CD4-positive, alpha-beta T cell (primary cell): ENCODE measurements at places on chromosomes 11 and 22. TPM values are rescaled to one million over a fixed set of nuclear protein-coding genes. Genes with fewer than 3 reads are reported as not detected.

DNA sequence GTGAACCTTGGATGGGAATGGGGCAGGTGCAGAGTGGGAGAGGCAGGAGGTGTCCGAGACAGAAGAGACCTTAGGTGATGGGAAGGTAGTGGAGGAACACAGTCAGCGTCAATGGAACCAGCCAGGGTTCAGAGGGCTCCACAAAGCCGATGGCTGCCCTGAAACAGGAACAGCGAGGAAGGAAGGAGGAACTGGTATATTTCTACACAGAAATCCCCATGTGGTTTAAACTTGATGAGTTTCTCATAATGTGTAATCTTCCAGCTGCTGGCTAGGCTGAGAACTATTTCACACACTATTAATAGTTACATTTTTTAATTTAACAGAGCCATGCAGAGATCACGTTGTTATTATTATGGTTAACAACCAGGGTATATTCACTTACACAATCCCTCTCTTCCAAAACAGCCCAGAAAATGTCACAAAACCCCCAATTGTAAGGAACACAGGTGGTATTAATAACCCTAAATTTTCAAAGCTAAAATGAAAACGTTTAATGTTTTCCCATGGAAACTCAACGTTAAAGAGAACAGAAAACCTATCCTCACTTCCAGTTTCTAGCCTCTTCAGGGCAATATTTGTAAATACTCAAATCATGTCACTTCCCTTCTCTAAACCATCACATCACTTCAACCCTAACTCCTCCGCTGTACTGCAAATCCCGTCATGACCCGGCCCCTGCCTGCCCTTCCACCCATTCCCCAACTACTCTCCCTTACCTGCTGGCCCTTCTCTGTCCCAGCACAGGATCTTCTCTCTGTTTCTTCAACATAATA is 74.5 kb upstream of the ARFGAP3 start:
- no peak for DNase-seq

- DNase-seq: no peak
Observed at GRCh38 chr11:74694136-74694930, 36.9 kb downstream of the CHRDL2 start.

Gene NXPE4
- not detected for total RNA-seq

DNA sequence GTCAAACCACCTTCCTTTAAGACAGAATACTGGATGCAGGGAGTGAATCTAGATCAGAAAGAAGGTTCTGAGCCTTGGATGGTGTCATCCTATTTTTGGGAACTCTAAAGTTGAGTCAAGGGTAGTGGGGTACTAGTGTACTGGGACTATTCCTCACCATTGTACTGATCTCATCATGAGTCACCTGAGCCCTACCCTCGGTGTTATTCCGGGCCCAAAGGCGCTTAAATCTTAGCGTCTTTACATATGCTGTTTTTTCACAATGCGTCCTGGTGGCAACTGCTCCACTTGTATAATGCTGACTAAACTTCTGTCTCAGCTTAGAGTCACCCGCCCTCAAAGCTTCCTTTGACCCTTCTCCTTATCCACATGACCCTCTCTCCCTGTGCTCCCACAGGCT is 25.3 kb upstream of the PATE1 start:
- no peak for DNase-seq

Gene GSTT2B
- not detected for total RNA-seq

DNA sequence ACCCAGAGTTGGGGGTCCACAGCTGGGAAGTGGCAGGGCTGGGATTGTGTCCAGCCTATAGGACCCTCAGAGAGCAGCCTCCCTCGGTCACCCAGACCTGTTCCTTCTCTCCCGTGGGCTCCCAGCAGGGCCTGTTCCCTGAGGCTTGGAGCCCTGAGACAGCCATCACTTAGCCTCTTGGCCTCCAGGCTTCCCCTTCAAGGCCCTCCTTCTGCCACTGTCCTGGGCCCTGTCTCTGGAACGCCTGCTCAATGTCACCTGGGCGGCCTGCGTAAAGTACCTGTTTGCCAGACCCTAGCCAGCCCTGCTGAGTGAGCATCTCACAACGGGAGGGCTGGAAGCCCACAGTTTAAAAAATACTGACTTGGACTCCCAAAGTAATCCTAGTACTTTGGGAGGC is 6.5 kb downstream of the MGAT3 start:
- DNase-seq: no peak

GRCh38 chr11:16880184-16880801 is 133.9 kb downstream of the PLEKHA7 start:
- no peak for DNase-seq

DNA sequence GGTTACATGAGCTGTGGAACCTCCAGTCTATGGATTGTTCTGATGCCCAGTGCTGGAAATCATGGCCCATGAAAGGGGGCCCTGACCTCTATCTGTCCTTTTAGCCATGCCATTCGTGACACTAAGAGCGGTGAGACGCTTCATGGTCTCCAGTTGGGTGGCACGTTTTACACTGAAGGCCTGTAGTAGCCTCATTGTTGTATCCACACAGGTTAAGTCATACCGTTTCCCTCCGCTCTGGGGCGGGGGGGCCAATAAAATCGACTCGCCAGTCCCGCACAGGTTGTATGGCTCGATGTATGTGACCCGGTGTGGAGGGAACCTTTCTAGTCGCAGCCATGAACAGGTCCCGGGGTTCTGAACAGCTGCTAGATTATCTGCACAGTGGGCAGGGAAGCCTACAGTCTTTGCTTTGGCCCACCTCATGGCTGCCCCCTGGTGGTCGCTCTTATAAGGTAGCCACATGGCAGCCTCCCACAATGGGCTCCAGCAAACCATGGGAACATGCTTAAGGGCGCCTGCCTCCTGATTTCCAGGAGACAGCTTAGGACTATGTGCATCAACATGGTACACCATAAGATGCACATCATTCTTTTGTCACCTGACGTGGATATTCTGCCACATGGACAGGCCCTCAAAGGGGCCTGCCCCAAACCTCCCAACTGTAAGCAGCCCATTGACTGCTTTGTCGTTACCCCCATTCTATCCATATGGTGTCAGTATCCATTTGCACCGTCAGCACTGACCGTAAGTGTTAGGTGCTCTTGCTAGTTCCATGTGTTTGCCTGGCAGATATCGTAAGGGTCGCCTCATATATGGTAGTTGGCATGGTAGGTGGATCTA is 19.7 kb upstream of the APOL3 start:
- DNase-seq: peak; percentile 85

GRCh38 chr11:118694771-118695170 is 15.3 kb upstream of the TREH start:
- no peak for DNase-seq

Gene MMP1
- total RNA-seq: not detected

Gene CHADL
- 1.8 TPM for total RNA-seq

DNA sequence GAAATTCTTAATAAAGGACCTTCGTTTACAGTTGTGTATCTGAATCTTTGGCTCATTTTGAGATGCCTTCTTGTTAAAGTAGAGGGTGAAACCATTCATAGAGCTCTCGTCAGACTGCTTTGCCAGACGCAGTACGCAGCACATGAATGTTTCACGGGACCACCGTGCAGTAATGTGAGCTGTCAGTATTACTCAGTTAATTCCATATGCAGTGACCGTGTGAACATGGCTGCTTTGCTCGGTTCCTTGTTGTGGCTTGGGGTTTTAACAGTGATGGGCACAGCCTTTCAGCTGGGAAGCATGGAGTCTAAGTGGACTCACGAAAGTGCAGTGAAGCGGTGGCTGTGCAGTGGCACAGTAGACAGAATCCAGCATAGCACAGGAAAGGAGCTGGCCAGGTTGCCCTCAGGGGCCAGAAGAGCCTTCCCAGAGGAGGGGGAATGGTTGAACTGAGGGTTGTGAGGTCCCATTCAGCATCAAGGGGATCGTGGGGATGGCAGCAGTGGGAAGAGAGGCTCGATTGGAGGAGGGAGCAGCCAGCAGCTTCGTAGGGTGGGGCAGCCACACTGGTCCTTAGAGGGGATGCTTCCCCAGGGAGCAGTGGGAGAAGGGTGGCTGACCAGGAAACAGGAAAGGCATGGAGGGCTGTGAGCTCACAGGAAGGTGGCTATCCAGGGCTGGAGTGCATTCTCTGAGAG is 31.4 kb downstream of the PPFIA1 start:
- DNase-seq: no peak

Gene JAM3
- 13.5 TPM for total RNA-seq

DNA sequence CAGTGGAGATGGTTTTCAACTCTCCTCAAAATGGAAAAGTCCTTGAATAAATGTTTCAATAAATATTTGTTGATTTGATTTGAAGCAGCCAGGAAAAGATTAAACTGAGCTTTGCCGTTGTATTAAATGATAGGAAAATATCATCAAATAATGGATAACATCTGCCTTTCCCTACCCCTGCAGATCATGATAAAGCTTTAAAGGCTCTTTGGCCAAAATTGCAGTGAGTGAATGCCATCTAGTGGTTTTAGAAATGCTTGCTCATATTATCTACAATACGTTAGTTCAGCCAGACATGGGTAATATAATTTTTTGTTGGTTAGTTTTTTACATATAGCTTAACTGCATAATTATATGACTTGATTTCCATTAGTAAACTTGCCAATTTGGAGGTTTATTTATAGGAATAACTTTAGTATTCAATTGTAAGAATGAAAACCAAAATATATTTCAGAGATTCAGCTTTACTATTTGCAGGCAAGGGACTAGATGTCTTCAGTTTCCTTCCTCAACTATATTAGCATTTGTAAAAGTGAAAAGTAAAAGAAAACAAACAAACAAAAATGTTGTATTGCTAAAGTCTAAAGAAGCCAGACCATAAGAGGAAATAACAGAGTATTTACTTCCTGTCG is 159.2 kb downstream of the MSANTD4 start:
- peak; percentile 48 for DNase-seq

Gene TREH
- total RNA-seq: not detected

Gene CDKN1C
- total RNA-seq: 1.9 TPM

Gene SLC25A45
- total RNA-seq: 40.8 TPM

GRCh38 chr11:104655066-104655465 is 243.2 kb downstream of the CASP12 start:
- no peak for DNase-seq

Gene C11orf86
- not detected for total RNA-seq

DNA sequence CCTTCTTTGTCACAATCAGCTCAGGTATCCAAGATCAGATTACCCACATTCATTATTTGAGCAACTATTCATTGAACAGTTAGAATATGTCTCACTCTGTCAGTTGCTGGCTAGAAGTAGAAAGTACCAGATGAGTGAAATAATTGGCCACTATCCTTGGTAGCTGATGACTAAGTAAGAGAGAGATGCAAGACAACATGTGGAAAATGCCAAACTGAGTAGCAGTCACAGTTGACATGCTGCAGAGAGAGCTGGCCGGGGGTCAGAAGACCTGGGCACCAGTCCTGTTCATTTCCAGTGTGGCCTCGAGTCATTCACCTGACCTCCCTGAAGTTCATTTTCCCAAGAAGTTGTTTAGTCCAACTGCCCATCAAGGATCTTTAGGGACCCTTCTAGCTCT is 22.5 kb upstream of the SMIM35 start:
- no peak for DNase-seq

Gene HEPACAM
- not detected for total RNA-seq

Gene P2RX6
- total RNA-seq: 0.14 TPM

Gene SHISAL1
- total RNA-seq: not detected

GRCh38 chr11:119964136-119965025 is 173.5 kb downstream of the TRIM29 start:
- DNase-seq: no peak

GRCh38 chr22:50581950-50582492 is 628 bp downstream of the CHKB start:
- peak; percentile 62 for DNase-seq

Gene KIRREL3
- not detected for total RNA-seq

GRCh38 chr11:38680166-38680565 is 2082.1 kb upstream of the RAG2 start:
- DNase-seq: no peak

DNA sequence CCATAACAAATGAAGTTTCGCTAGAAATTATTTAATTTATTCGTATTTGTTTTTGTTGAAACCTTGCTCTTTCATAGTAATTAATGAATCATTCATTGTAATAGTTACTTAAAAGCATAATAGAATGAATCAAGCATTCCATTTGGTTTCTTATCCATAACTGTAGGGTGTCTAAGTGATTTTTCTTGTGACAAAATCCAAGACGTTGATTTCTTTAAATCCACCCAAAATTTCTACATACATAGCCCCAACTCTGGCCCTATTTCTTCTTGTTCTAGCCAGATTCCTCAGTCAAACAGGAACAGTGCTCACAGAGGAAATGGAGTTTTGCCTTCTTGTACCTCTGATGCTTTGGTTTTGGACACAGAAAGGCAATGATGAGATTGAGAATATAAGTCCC is 25.5 kb downstream of the UBASH3B start:
- no peak for DNase-seq

DNA sequence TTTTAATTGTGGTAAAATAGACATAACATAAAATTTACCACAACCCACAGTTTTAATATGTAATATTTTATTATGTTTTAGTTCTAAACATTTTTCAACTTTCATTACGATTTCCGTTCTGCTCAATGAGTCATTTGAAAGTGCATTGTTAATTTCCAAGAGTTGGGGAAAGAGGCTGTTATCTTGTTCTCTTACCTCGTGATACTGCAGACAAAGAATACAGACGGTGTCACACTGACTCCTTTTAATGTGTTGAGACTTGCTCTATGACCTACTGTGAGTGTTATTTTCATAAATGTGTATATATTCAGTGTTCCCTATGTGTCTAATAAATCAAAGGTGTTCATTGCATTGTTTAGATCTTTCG is 10.8 kb upstream of the RAC2 start:
- no peak for DNase-seq

GRCh38 chr11:78424334-78425270 is 7.0 kb upstream of the GAB2 start:
- peak; percentile 42 for DNase-seq

DNA sequence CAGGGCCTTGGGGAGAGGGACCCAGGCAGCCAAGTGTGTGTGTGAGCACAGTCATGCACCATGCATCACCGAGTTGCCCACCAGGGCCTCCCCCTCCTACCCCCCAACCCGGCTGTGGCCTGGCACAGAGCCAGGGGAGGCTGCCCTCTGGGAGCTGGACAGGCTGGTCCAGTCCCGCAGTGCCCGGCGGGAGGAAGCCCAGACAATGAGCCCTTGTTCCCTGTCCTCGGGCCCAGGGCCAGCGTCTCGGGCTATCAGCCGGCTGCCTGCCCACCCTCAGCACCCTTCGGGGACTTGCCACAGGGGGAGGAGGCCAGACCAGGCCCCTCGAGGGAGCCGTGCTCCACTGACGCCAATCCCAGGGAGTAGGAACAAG is 4.5 kb downstream of the LRRC75B start:
- no peak for DNase-seq

Gene CD248
- 3.3 TPM for total RNA-seq

DNA sequence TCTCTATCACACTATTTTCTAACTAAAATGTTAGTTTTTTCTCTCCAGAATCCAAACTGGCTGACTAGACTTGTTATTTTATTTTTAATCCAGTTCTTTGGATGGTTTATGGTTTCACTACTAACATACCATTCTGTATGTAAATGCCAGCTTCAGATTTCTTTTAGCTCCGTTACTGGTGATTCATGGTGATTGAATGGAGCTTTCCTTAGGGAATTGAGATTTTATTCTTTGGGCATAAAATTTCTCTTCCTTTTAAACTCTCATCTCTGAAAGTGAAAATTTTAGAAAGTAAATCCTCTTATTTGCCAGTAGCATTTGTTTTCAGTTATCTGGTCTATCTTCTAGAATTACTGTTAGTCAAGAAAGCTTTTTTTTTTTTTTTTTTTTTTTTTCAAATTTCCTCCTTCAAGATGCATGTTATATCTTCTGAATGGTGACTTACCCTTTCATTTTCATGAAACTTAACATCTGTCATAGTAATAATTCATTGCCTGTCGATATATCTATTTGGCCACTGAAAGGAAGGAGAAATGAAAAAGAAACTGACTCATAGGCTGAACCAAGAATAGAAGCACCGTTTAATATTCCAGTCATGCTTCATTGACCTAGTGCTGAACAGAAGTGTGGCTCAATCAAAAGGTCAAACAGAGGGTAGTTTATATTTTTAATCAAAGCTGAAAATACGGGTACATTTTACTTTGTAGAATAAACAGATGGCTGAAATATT is 6.4 kb downstream of the ENDOD1 start:
- DNase-seq: no peak
